ENCODE measurements at places on chromosomes 3 and 15.

DNA sequence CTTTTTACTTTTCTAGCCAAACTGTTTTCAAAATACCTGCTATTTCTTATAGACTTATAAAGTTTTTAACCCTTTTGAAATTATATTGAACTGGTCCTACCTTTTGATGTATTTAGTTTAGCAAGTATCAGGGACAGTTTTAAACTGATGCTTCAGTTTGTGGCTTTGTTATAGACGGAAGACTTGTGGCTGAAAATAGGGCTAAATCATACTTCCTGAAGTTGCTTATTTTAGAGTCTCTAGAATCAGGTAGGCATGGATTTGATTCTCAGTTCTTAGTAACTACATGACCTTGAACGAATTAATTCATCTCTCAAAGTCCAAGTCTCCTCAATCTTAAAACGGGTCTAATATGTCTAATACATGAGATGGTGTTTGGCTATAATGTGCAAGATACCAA lies 322.8 kb downstream of the RAP2B start:
- no peak for DNase-seq

DNA sequence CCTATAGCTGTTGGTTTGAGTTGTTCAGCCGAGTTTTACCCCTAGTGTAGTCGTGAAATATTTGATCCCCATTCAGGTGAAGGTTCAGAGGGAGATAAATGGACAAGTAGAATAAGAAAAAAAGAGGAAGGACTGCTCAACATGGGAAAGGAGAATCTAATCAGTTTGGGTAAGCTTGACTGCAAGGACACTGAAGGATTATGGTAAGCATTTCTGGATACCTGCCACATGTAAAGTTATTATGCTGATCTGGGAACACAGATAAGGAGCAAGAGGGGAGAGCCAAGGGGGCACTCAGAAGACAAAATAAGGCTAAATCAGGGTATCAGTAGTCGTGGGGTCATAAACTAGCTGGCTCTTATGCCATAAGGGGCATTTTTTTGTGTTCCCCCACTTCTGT lies 49.9 kb downstream of the TFG start:
- no peak for DNase-seq

DNA sequence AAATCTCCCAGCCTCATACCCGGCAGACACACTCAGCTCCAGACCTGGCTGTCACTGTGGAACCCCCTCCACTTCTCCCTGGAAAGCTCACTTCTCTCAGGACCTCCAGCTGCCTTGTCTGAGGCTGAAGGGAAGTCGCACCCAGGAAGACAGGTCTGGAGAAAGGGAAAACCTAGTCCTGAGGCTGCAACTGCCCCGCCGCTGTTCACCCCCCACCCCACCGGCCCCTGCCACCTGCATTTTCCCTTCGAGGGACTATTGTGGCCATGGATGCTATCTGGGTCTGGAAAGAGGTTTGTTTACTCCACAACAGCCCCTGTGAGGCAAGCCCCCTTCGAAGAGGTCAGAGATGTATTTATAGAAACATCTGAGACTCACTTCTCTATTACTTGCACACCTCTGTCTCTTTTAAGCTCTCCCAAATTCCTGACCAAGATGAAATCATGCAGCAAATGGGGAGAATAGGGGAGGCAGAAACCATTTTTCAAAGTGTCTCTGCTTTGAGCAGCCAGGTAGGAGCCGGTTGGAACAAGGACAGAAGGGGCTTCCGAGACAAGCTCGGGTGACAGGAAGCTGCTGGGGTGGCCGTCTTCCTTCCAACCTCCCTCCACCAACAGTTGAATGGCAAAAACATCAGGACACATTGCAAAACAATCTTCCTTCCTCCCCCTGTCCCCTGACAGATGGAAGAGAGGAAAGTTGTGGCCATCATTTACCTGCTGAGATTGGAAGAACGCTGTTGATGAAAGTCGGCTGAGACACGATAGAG lies 518 bp downstream of the COLQ start:
- DNase-seq, result no peak

GRCh38 chr15:57563416-57563815 lies 28.3 kb upstream of the MYZAP start:
- DNase-seq, result no peak

DNA sequence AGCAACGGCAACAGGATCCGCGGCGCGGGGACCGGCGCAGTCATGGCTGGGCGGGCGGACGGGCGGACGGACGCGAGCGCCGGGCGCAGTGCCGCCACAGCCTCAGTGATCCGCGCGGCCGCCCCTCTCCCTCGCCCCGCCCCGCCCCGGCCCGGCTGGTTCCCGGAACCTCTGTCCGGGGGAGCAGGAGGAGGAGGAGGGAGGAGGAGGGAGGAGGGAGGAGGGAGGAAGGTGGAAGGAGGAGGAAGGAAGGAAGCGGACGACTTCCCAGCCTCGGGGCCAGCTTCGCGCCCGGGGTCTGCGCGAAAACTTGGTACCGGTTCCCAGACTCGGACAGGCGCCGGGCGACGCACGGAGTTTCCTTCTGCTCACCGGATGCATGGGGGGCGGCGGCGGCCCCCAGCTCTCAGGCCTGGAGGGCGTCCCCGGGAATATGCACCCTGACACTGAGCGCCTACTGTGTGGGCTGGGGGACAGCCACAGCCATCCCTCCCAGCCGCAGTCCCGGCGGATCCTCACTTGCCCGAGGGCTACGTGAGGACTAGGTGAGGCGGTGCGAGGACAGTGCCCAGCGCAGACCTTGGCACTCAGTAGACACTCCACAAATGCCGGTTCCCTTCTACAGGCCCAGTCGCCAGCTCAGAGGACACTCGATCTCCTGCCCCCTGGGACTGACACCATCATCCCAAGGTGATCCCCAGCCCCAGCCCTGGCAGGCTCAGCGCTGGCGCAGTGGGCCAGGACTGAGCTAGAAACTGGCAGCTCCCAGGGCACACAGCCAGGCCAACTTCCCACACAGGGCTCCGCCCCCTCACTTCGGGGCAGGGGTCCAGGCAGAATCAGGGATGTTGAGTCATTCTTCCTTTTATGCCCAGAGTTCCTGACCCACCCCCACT lies at the start of gene SHISA5:
TSS of gene SHISA5 (minus strand) at position 124 of the 896 bp plus-strand sequence. CDS start at position 44, 80 bp downstream.
- DNase-seq, result peak; percentile 47

- no peak for DNase-seq
Measured at GRCh38 chr15:40550341-40551037, 14.4 kb downstream of the CCDC32 start.

DNA sequence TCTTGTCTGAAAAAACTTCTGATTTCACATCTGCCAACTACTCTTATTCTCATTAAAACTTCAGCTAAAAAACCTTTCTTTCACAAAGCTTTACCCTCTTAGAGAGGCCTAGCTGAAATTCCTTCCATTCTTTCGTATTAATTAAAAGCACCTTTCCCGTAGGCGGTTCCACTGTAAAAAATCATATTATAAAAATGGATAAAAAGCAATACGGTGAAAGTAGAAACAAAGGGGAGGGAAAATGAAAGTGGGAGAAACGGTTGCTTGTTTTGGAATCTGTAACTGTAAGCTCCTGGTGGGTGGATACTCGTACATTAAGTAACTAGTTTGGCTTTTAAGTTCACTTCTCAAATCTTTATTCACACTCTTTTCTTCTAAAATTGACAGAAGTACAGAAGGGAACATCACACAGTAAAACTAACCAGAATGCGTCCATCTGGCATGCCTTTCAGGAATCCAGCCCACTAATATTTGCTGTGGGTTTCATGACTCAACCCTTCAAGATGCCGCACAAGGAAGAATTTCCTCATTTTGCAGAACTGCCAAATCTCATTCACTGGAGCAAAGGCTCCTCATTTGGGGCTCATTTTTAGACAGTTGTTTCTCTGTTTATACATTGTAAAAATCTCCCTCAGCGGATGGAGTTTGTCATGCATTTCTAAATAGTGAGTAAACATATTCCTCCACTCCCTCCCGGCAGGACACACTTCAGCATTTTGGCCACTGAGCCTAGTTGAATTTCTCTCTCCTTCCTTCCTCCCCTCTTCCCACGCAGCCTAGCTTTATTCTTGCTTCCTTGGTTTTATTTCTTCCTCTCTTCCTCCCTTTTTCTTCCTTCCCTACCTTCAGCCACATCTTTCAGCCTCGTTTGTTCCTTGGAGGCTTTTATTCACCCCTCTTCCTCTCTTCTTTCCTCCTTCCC lies 419.5 kb upstream of the NAALADL2 start:
- peak; percentile 99 for DNase-seq
